ENCODE measurements at places on chromosomes 3 and 15.

GRCh38 chr3:160637086-160637485 is 39.9 kb upstream of the ARL14 start:
- DNase-seq: no peak

DNA sequence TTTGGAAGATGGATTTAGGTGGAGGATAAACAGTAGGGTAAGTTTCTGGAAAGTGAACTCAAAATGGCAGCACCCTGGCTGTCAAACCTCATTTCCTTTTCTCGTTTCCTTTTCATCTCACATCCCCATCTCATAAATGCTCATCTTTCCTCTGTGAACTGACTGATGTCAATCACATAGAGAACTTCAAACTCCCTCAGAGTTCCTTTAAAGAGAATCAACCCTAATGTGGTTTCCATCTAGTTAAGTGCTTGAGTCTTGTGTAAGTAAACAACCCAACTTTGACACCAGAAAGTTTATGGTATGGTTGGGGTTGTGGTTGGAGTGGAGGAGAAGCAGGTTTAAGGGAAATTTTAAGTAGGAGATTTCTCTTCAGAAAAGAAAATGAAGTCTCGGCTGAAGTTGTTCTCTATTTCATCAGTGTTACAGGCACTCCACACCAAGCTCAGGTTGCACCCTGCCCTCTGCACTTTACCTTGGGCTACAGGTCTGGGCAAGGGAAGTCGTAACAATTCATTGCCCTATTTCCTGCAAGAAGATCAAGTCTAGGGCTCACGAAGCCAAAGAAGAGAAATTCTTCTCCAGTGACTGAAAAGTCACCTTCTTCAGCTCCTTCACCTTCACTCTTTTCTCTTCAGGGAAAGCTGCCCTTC is 34.4 kb upstream of the TNIK start:
- no peak for DNase-seq

DNA sequence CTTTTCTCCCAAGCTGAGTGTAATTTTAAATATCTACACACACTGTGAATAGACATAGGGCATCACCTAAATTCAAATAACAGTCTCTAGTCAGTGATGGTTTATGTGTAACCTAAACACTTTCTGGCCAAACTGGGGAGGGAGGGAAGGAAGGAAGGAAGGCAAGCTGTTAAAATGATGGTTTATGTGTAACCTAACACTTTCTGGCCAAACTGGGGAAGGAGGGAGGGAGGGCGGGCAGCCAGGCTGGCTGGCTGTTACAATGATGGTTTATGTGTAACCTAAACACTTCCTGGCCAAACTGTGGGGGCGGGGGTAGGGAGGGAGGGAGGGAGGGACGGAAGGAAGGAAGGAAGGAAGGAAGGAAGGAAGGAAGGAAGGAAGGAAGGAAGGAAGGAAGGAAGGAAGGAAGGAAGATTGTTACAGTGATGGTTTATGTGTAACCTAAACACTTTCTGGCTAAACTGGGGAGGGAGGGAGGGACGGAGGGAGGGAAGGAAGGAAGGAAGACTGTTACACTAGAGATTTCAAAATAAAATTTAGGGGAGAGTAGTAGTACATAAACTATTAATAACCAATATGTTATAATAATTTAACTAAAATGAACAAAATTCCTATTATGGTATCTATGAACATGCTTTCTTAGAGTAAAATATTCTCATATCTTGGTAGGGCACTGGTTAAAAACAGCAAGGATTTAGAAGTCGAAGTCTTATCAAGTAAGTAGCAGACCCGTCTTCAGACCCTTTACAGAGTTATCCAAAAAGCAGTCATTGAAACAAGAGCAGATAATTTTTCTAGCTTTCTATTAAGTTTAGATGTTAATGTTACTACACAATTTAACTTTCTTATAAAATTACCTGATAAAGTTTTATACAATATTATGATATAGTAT is 148.1 kb downstream of the LMLN start:
- no peak for DNase-seq

- no peak for DNase-seq
Observed at GRCh38 chr3:4464576-4464975, 2.5 kb downstream of the SUMF1 start.

DNA sequence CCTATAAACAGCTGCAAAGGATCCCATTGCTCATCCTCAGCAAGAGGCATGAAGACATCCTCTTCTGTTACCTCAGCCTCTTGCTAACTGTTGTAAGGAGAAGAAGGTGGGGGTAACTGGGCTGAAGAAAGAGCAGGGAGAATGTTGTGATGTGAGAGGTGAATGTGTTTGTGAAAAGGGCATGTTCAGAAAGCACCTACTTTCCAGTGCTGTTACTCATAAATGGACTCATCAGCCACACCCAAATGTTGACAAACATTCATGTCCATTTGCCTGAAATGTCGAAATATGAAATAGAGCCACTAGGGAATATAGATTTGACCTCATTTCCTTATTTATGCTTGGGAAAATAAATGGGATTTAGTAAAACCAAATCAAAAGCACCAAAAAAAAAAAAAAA is 12.6 kb downstream of the SLC24A1 start:
- peak; percentile 41 for DNase-seq

- DNase-seq: no peak
Observed at GRCh38 chr15:77384086-77384485, 35.8 kb downstream of the PEAK1 start.

GRCh38 chr15:81548365-81549130 is 174.5 kb upstream of the TMC3 start:
- DNase-seq: no peak

DNA sequence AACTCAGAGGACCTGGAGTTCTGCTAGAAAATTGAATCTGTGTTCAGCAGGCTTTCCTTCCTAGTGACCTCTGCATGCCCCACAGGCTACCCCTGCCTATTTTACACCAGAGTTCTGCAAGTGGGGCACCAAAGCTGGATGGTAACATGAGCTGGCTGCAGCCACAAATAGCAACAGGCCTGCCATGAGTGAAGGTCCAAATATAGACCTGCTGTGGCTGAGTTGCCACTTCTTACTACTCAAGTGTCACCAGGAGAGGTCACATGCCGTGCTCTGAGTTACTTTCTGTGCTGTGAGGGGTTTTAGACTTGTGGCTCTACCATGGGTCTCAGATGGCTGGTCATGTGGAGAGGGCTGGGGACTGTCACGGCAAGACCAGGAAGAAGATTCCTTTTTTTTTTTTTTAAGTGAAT is at the start of gene FSD2:
Gene FSD2, minus strand, starts transcription at position 76 of the 413 bp plus-strand sequence. CDS start 18,679 bp downstream, outside the sequence.
- DNase-seq: no peak

DNA sequence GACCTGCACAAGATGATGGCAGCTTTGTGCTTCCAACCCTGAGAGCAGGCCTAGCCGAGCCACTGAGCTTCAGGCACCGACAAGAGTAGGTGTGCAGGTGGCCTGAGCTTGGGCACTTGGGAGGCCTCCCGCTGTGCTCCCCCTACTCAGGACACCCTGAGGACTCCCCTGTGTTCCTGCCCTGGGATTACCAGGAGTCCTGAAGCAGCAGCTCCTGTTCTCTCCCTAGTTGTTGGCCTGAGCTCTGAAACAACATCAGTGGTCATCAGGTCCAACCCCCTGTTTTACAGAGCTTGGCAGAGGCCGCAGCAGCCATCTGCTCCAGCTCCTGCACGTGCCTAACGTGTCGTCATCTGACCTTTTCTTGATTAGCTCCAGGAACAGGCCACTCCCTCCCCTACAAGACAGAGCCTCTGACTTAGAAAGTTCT is 8.0 kb upstream of the MESP2 start:
- no peak for DNase-seq

GRCh38 chr3:45795882-45796765 is at the start of gene SLC6A20:
TSS of gene SLC6A20 (minus strand) at chr3:45796536. CDS start at chr3:45796419, 117 bp downstream.
- peak; percentile 8 for DNase-seq

DNA sequence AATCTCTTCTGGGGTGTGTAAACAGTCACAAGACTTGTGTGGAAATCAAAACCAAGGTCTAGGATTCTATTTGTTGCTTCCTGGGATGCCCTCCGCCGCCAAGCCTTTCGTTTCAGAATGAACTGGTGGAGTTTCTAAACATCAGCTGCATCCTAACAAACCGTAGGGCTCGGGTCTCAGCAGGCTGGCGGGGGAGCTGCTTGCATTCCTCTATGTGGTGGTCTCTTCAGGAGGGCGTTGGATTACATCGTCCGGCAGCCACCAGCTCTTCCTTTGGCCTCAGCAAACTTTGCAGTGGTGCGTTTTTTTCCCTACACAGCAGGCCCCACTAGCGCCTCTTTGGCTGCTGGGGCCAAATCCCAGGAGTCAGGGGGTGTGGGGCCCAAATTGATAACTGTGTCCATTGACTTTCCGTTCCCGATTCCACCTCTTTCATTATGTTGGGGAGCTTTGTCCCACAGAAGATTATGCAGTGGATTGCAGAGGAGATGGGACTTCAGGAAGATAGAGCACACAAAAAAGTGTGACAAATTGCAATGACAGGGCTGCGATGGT is 390.0 kb upstream of the NR2F2 start:
- DNase-seq: no peak

- peak; percentile 49 for DNase-seq
Observed at GRCh38 chr15:37900326-37901221, 33.9 kb upstream of the TMCO5A start.

DNA sequence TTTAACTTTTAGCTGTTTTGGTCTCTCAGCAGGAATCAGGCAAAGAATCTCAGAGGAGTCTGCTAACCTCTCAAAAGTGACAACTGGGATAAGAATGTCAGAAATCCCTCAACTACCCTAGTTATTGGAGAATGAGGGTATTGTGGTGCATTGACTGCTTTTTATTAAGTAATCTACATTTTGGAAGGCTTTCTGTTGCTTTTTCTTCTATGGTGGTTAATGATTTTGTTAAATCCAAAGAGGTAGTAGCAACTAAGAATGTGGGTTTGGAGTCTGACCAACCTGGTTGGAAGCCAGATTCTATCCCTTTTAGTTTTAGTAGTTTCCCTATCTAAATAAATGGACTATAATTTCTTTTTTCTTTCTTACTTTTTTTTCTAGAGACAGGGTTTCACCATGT is 94.7 kb upstream of the RNF7 start:
- DNase-seq: peak; percentile 23

DNA sequence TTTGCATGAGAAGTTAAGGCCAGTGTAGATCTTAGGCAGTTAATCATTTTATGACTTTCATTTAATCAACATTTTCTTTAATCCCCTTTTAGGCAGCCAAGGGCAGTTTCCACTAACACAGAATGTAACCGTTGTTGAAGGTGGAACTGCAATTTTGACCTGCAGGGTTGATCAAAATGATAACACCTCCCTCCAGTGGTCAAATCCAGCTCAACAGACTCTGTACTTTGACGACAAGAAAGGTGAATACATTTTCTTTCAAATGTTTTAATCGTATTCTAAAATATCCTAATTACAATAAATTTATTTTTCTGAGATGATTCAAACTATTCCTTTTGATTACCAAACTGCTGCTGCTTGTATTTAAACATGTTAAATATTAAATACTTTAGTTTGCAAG is 843.2 kb downstream of the CADM2 start:
- no peak for DNase-seq

DNA sequence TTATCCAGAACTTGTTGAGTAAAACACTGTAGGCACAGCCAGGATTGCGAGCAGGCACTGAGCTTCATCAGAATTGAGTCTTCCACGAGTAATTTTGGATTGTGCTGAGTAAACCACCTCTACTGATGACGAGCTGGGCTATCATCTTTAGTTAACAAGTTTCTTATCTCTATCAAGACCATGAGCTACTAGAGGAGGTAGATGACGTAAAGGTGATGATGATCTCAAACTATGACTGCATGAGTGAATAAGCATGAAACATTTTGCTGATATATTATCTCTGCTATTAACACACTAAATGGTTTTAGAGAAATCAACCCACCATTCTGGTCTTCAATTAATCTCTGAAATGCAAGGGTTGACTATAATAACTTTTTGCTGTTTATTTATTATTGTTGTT is 506.0 kb downstream of the GBE1 start:
- no peak for DNase-seq

GRCh38 chr15:72306211-72306785 is 13.7 kb downstream of the CELF6 start:
- DNase-seq: peak; percentile 17

Data from adipocyte (in vitro differentiated cells).